Stimulated activated CD8-positive, alpha-beta memory T cell treated with anti-CD3 and anti-CD28 coated beads, Interleukin-15, amount 100 ng/mL, for 24 hours (primary cell): ENCODE measurements at places on chromosomes 2 and 18.

GRCh38 chr2:109066917-109067597 lies 61.9 kb upstream of the SH3RF3 start:
- DNase-seq = no peak

DNA sequence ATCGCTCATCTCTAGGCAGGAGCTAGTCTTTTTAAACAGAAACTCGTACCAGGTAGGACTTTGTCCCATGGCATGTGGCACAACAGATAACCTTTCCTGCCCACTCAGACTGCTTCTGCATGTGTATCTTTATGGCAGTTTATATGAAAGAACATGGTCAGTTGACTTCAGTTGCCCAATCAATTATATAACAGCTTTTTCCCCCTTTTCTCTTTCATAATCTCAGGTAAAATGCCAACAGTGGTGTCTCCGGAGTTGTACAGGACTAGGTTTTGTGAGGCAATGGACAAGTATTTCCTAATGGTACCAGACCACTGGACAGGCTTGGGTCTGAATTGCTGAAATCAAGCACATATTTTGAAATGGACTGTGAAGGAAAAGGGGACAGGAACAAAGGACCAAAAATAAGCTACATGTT lies 51.6 kb upstream of the PTH2R start:
- no peak for DNase-seq

GRCh38 chr18:37565977-37566478 lies 430 bp upstream of the CELF4 start:
- DNase-seq = no peak

- DNase-seq = no peak
These were observed 593.9 kb upstream of the ZNF804A start for GRCh38 chr2:184004289-184004947.

DNA sequence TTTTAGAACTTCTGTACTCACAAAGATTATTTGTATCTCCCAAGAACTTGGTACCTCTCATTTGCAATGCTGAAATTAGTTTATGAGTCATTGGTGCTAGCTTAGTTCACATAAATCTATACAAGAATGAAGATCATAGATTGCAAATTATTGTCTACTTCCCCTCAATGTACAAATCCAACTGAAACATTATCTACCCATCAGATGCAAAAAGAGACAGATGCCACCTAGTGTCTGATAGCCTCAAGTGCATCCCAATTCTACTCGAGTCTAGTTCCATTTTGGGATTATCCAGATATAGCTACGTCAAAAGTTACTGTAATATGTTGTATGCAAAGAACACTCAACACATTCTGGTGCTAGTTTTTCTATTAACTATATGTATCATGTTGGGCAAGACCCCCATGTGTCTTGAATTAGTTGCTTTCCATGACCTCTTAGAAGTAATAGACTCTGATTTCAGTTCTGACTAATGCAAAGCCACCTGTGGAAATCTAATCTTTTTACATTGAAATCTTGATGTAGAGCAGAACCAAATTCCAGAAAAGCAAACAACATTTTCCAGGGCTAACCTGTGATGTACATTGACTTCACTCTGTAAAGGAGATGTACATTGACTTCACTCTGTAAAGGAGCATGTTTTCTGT lies 210.0 kb downstream of the RBM43 start:
- no peak for DNase-seq

GRCh38 chr2:231429152-231429551 lies 33.6 kb downstream of the B3GNT7 start:
- DNase-seq = no peak
